Kidney (tissue), 22 donors: ENCODE measurements at places on chromosomes 6 and 20. TPM values are rescaled to one million over a fixed set of nuclear protein-coding genes. Genes with fewer than 3 reads are reported as not detected.

- no peak overlapping the region for H3K27ac ChIP-seq
- H3K4me3 ChIP-seq: no peak overlapping the region
- H3K36me3 ChIP-seq: no peaks in the 10 kb centered on the region
- H3K27me3 ChIP-seq: no peaks in the 10 kb centered on the region
- no peak for DNase-seq
Observed at GRCh38 chr20:50121858-50122271, 8.9 kb upstream of the UBE2V1 start.

DNA sequence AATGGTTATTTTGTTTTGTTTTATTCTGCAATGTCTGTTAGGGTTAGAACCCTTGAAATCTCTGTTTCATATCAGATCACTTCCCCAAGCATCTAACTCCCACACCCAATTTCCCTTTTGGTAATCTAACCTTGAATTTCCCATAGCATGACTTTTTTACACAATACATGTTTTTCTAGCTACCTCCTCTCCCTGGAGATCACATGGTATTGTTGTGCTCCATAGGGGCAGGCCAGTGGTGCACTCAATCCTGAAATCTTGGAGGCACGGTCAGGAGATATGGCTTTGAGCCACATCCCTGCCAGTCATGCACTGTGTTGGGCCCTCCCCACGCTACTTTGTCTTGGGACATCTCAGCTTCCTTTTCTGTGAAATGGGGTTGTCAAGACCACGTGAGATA, 36.7 kb upstream of the NNAT start:
- H3K4me3 ChIP-seq: no peak overlapping the region
- DNase-seq: no peak
- no peak overlapping the region for H3K27ac ChIP-seq
- H3K27me3 ChIP-seq: no peaks in the 10 kb centered on the region
- no peaks in the 10 kb centered on the region for H3K36me3 ChIP-seq
- H3K4me1 ChIP-seq: peaks cover 2% of the 10 kb centered on the region

DNA sequence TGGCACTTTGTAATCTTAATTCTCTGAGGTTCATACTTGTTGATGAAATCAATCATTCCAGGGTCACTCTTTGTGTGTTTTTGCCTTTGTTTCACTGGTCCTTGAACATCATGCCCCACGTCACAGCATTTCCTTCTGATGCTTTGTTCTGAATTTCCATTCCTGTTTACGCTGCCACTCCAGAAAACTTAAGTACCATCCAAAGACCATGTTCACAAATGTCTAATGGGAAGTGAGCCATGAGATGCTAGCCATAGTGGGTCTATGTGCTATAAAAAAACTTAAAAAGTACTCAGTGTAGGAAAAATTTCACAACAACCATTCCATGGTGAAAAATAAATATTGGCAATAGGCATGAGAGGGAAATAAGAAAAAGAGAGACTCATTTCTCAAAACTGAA, 232.0 kb downstream of the IBTK start:
- H3K4me1 ChIP-seq: no peaks in the 10 kb centered on the region
- no peak for DNase-seq
- H3K27me3 ChIP-seq: no peaks in the 10 kb centered on the region
- no peaks in the 10 kb centered on the region for H3K36me3 ChIP-seq

DNA sequence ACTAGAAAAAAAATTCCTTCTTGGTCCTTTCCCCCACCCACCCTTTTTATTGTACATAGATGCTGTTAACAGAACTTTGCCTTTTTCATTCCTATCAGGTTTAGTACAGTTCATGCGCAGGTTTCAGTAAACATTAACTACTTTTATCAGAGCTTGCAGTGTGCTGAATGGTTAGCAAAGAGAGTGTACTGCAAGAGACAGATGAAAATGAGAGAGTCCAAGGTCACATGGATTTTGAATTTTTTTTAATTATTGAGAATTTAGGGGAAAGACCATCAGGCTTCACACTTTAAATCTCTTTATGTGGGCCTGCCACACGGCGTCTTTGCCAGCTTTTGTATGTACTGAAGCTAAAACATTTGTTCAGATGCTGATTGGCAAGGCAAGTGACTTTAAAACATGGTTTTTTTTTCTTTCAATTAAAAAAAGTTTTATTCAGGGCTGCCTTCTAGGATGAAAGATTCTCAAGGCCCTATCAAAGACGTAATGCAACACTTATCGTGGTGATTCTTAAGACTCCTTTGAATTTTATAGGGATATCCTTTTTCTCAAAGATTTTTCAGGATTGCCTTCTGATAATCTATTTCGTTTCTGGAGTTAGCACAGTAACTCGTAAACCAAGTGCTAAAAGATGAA, 32.2 kb downstream of the RREB1 start:
- H3K36me3 ChIP-seq: no peaks in the 10 kb centered on the region
- DNase-seq: no peak
- peaks cover 7% of the 10 kb centered on the region for H3K4me1 ChIP-seq
- no peak overlapping the region for H3K4me3 ChIP-seq

Gene ULBP3
- total RNA-seq: 5.0 TPM

DNA sequence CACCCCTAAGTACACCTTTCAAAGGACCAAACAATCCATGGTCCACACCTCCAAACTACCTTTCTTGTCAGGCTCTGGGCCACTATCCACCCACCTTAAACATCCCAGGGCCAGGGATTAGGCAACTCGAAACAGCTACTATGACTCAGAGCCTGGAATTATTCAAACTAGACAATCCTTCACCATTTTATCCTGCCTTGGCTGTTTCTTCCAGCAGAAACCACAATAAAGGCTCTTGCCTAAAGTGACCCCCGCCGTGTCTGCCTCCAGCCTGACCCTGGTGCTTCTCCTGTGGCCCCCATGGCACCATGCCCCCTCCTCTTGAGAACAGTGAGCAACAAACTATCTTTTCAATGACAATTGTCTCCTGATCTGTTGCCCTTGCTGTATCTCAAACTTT, 195.5 kb downstream of the EPM2A start:
- H3K4me1 ChIP-seq: no peaks in the 10 kb centered on the region
- H3K36me3 ChIP-seq: no peaks in the 10 kb centered on the region
- no peaks in the 10 kb centered on the region for H3K27me3 ChIP-seq
- no peak overlapping the region for H3K4me3 ChIP-seq
- no peak overlapping the region for H3K27ac ChIP-seq
